Left renal pelvis (tissue), 4 donors: ENCODE measurements at places on chromosomes 11 and 22.

GRCh38 chr11:12853652-12854296 lies 155.3 kb upstream of the RASSF10 start:
- DNase-seq: no peak

- DNase-seq: no peak
These were observed 1.3 kb downstream of the FADD start for GRCh38 chr11:70204466-70204799.

GRCh38 chr11:117941163-117941707 lies 12.0 kb upstream of the TMPRSS13 start:
- DNase-seq: no peak

DNA sequence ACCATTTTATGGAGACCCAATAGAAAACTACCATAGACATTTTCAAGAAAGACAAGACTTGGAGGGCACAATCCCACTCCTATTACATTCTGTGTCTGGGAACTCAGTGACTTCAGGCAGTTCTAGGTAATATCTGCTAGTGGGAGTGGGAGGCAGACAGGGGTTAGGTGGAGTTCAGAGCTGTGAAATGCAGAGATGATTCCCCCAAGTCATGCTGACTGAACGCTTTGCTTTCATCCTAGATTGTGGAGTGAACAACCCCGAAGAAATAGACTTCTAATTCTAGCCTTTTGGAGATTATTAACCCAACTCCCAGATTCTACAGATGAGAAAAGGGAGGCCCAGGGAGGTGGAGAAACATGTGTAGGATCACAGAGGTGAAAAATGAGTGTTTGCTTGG lies 437.8 kb upstream of the CADM1 start:
- no peak for DNase-seq

DNA sequence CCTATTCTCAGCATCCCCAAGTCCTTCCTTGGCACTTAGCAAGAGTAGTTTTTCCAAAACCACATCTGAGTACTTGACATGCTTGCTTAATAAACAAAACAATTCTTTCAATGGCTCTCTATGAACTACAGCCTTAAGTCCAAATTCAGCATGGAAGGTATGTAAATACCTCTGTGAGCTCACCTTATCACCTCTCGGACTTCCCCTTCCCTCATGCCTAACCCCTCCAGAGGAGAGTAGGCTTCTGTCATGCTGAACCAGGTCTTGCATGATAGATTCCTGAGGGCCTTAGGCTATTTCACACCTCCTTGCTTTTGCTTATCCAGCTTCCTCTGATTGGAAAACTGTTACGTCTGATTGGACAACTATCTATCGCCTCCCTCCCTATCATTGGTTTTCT lies 312.9 kb upstream of the CCDC90B start:
- no peak for DNase-seq

- no peak for DNase-seq
These were observed 87.9 kb downstream of the OSBP2 start for GRCh38 chr22:30782613-30783012.

GRCh38 chr11:33701302-33702230 lies 940 bp upstream of the C11orf91 start:
- no peak for DNase-seq

DNA sequence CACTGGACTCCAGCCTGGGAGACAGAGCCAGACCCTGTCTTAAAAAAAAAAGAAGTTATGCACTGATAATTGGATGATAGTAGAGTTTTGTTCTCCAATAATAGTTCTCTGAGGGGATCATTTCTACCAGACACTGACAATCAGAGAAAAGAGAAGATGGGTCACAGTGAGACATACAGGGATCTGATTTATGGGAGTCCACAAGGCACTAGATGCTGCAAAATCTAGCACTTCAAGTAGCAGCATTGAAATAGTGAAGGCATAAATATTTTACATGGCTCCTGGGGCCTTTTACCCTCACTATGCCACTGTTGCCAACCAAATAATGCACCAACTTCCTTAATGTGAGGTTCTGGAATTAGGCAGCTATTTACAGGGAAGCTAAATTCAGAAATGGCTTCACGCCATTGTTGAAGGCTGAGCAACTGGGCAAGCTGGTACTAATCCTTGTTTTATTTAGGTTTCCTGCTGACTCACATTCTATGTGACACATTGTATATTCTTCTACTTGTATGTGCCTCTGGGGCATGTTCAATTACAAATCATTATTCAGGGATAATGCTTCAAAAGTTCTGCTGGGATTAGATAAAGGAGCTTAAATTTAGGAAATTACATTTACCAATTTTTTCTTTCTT lies 38.2 kb upstream of the ABTB2 start:
- DNase-seq: no peak

GRCh38 chr11:2267851-2268728 lies 2.3 kb downstream of the ASCL2 start:
- DNase-seq: no peak

GRCh38 chr11:43868852-43869567 lies 11.6 kb upstream of the ALKBH3 start:
- no peak for DNase-seq

GRCh38 chr11:12259956-12260355 lies 117.4 kb upstream of the PARVA start:
- DNase-seq: no peak
